HuH-7.5 (cell line): ENCODE measurements at places on chromosomes 4 and X.

- DNase-seq = no peak
These were observed 68.8 kb upstream of the BCOR start for GRCh38 chrX:40166582-40166981.

DNA sequence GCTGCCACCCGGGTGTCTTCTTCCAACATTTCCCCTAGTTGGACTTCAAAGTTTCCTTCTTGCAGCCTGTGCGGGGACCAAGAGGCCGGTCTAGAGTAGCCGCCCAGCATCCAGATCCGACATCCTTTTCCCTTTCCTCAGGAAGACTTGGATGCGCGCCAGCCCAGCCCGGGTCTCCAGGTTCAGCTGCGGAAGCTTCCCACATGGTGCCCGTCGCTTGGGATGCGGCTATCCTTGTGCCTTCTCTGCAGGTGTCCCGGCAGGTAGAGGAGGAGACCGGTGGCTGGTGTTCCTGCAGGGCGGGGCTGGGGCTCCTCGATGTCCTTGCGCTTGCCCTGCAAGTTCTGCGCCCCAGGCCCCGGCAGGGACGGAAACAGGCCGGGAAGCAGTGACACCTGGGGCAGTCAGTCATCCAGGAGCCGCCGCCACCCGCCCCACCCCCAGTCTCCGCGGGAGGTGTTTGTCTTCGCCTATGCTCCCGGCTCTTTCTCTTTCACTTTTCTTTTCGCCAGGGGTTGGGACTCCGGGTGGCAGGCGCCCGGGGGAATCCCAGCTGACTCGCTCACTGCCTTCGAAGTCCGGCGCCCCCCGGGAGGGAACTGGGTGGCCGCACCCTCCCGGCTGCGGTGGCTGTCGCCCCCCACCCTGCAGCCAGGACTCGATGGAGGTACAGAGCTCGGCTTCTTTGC, at the start of gene IL15:
Gene IL15, plus strand, starts transcription at position 502 of the 689 bp plus-strand sequence. CDS start 82,882 bp downstream, outside the sequence.
- DNase-seq = peak; percentile 51

GRCh38 chrX:40290517-40290916, 192.8 kb upstream of the BCOR start:
- no peak for DNase-seq

- no peak for DNase-seq
These were observed 50.6 kb downstream of the PPARGC1A start for GRCh38 chr4:23839279-23839678.

DNA sequence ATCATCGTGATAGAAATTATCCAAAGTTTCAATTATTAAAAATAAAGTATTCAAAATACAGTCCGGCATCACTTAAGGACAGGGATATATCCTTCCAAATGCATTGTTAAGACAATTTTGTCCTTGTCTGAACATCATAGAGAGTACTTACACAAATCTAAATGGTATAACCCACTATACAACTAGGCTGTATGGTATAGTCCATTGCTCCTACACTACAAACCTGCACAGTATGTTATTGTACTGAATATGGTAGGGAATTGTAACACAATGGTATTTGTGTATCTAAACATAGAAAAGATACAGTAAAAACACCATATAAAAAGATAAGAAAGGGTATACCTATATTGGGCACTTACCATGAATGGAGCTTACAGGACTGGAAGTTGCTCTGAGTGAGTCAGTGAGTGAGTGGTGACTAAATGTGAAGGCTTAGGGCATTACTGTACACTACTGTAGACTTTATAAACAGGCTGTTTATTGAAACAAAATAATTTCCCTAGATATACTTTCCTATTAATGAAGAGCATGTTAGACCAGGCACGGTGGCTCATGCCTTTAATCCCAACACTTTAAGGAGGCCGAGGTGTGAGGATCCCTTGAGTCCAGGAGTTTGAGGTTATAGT, 44.8 kb upstream of the PTPN13 start:
- DNase-seq = no peak

GRCh38 chr4:142952821-142953580, 106.9 kb upstream of the INPP4B start:
- DNase-seq = no peak

DNA sequence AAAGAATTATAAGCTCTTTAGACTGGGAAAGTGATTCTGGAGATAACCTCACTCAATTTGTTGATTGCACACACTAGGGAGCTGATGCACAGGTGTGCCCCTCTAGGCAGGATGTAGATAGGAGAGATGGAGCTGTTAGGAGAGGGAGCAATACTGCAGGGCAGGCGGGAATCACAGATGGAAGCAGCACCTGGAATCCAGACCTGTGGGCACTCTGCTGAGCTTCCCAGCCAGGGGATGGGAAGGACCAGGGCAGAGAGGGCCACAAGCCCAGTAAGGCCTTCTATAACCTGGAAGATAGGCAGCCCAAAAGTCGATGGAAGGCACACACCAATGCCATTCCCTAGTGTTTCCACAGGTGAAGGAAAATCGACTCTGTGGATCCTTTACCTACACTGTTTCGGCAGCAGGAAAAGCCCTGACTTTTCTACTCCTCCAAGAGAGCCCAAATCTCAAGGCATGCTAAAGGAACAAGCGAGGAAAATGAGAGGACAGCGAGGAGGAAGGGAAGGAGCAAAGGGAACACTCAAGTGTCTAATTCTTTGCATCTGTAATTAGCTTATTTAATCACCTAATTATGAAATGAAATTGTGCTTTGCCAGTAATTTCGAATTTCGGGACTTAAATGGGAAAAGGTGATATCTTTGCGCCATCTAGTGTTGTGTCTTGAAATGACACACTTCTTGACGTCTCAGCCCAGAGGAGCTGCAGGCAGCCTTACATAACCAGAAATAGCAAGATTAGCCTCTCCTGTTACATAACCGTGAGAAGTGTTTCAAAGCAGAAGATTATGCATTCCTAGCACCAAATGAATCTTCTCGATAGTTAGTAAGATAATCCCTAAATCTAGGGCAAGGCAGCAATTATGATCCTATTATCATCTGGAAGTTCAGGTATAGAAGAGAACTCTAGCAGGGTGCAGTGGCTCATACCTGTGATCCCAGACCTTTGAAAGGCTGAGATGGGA, 31.0 kb upstream of the TLR3 start:
- no peak for DNase-seq

- DNase-seq = no peak
These were observed 103.5 kb downstream of the IRF2 start for GRCh38 chr4:184370711-184371389.

GRCh38 chr4:139297001-139297410, 4.3 kb upstream of the NAA15 start:
- DNase-seq = no peak

GRCh38 chrX:140477987-140478386, 26.9 kb downstream of the SOX3 start:
- no peak for DNase-seq

GRCh38 chr4:20687864-20688263, 12.4 kb upstream of the PACRGL start:
- DNase-seq = no peak

DNA sequence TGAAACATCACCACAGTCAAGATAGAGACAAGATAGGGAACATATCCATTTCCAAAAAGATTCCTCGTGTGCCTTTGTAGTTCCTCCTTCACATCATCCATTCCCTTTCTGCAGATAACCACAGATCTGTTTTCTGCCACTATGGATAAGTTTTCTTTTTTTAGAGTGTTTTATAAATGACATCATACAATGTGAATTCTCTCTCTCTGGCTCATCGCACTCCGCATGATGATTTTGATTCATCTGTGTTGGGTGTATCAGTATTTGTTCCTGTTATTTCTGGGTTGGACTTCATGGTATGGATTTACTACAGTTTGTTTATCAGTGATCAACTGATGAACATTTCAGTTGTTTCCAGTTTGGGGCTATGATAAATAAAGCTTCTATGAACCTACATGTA, 23.2 kb upstream of the ANXA3 start:
- no peak for DNase-seq

- DNase-seq = no peak
These were observed 10.9 kb upstream of the TBC1D14 start for GRCh38 chr4:6898763-6899162.

GRCh38 chrX:105314458-105314857, 94.0 kb upstream of the TEX13A start:
- no peak for DNase-seq

DNA sequence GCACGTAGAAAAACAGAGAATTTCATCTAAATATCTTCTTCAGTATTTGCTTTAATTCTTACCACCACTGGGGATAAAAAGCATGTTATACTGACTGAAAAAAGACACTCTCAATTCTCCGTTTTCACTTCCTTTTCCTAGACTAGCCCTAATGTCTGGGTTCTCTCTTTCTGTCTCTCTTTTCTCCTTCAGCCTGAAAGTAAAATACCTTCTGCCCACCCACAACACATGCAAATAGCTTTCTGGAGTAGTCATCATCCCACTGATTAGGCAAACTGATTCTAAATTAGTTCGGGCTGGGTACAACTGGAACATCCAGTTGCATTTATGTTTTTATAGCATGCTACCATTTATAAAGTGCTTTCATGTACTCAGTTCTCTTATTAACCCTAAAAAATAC, 142.4 kb upstream of the ANKRD50 start:
- DNase-seq = no peak

DNA sequence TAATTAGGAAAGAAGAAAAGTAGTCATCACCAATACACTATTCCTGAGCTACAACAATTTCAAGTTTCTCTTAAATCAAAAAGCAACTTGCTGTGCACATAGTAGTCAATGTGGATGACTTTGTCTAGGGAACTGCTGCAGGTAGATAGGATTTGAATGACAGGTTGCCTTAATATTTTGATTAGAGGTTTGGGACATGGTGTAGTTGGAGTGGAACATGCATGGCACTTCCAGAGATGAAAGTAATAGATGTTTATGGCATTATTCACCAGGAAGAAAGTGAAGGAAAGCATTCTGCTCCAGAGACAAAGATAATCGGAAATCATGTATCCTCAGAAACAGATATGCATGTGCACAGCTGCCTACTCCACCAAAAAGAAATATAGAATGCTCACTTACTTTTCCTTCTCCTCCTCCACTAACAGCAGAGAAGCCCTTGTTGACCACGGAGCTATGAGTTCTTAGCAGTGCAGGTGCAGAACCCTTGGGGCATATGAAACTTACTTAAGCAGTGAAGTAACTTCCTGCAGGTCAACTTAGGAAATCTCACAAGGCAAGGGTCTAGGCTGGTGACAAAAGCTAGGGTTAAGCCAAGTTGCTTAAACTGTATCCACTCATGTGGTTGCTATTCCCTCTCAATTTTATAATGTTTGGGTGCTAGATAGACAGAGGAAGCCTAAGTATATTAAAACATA, 390.8 kb downstream of the HNRNPD start:
- DNase-seq = no peak

DNA sequence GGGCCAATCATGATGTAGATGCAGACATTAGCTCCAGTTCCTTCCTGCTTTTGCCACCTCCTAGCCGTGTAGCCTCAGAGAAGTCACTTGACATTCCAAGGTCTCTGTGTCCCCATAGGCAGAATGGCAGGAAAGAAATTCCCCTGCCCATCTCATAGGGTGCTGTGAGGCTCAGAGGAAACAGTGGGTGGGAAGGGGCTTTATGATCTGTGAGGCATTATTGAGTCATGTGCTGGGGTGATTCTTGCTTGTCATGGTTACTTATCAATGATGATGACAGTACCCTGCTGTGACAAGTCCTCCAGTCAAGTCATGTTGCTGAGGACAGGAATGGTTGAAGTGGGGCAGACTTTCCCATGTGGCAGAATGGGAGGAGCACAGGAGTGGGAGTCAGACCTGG, 63.7 kb downstream of the MSX1 start:
- no peak for DNase-seq

GRCh38 chr4:35125995-35126712, 1118.2 kb downstream of the ARAP2 start:
- DNase-seq = peak; percentile 7

DNA sequence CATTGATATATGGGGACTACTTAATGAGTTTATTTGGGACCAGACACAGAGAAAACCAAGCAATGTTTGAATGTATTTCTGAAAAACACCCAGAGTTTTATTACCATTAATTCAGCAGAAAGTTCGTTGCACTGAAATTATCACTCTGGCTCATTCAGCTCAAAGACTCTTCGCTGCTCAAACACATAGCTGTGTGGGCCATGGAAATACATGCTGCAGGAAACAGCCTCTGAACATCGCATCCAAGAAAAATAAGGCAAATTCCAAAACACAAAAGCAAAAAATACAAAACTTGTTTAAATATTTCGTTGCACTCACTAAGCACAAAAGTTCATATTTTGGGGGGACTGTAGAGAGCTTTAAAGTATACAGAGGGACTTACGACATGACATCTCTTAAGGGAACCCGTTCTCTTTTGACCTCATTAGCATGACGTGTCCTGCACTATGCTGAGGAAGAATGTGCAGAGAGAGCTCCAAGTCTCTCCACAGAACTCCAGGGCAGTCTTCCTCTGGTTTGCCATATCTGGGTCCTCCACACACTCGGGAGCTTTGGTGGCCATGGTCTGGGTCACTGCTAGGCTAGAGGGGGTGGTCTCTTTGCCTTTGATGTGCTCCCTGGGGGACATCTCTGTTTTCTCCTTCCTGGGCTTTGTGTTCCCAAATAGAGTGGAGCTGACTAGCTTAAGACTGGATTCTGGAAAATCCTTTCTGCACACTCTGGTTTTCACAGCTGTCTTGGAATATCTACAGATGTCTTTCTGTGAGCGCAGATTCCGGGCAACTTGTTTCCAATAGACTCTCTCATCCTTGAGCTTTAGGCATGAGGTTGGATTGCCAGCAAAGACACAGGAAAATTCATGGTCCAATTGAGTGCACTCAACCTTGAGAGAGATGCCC, 2.8 kb downstream of the FGFBP1 start:
- no peak for DNase-seq

GRCh38 chrX:54819201-54819600, 11.7 kb downstream of the MAGED2 start:
- DNase-seq = no peak

DNA sequence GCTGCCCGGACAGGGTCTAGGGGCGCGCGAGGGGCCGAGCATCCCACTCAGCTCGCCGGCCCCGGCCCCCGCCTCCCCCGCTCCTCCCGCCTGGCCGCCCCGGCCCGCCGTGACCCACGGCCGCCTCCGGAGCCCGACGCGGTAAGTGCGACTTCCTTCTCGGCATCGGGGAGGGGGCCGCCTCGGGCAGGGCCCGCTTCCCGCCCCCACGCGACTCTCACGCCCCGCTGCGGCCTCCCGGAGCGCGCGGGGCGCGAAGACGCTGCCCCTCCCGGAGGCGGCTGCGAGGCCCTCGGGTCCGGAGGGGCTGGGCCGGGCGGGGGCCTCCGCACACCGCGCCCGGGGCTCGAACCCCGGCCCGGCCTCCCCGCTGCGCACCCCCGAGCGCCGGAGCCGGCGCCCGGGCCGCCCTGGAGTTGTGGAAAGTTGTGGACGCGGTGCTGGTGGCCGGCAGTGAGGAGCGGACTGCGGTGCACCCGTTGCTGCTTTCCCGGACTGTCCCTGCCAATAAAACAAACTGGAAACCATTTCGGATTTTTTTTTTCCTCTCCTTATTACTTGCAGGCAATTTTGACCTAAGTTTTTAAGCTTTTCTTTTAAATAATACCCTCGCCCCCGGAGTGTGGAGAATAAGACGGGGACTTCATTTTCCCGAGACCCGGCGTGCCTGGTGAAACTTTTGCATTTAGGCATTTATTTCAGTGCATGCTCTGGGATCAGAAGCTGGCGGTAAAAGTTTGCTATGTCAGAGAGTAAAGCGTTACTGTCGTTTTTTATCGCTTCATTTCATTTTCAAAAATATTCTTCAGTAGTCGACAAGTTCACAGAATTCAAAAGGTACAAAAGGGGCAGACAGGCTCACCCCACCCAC, 13.0 kb upstream of the TMEM156 start:
- no peak for DNase-seq

GRCh38 chr4:62209757-62210485, 1009.8 kb downstream of the ADGRL3 start:
- DNase-seq = no peak

GRCh38 chr4:77989968-77990367, 67.2 kb upstream of the FRAS1 start:
- DNase-seq = no peak

GRCh38 chr4:59671037-59671436, 1529.1 kb upstream of the ADGRL3 start:
- DNase-seq = no peak
